Activated CD4-positive, CD25-positive, alpha-beta regulatory T cell treated with anti-CD3 and anti-CD28 coated beads, Interleukin-2, amount 50 U/mL, for 16 hours (primary cell): ENCODE measurements at places on chromosomes 5 and 9.

GRCh38 chr9:72898784-72899733 lies 53.8 kb downstream of the ALDH1A1 start:
- no peak for DNase-seq

GRCh38 chr5:148620091-148620490 lies 34.2 kb downstream of the HTR4 start:
- no peak for DNase-seq

- DNase-seq = no peak
These were observed 259.6 kb upstream of the SLC24A2 start for GRCh38 chr9:20048437-20048836.

GRCh38 chr5:112548246-112548881 lies 129.3 kb upstream of the EPB41L4A start:
- no peak for DNase-seq

GRCh38 chr5:15695215-15695731 lies 195.3 kb downstream of the FBXL7 start:
- no peak for DNase-seq

- DNase-seq = no peak
These were observed 2.9 kb upstream of the SCAI start for GRCh38 chr9:125146247-125146646.

DNA sequence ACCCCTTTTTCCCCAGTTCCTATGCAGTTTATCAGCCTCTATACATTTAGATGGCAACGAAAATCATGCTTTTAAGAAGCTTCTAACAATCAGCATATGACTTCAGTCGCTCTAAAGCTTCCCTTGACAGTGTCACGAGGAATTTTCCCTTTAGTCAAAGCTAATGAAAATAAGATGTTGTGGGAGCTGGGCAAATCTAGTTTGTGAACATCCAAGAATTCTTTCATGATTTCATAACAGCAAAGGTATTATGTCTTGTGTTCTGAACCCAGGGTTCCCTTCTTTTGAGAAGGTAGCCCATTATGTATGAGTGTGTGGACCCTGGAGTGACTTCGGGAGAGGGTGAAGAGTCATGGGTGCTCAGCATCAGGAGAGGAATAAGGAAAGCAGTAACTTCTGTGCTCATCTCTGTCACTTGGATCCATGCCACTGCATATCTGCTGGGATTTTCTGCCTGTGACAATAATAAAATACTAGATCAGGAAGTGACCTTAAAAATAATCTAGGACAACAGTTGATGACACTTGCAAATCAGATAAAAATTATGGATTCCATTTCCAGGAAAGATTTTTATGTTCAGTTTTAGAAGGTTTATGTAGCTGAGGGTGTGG lies 102.4 kb downstream of the PCSK1 start:
- DNase-seq = no peak

DNA sequence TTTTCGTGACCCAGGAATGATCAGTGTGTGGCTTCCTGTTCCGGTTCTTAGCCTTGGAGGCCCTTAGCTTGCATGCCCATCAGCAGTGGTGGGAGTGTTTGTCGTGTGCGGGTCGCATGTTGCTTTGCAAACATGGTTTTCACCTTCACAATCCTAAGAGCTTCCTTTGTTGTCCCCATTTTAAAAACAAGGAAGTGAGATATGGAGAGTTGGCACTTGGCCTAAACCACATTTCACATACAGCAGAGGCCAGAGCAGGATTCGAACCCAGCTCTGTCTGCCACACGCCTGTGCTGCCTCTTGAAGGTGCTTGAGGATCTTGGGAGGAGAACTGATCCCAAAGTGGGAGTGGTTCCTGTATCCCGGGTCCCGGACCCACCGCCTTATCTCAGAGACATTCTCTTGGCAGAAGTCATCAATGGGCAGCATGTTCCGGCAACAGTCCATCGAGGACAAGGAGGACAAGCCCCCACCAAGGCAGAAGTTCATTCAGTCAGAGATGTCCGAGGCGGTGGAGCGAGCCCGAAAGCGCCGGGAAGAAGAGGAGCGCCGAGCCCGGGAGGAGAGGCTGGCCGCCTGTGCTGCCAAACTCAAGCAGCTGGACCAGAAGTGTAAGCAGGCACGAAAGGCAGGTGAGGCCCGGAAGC lies 38.2 kb upstream of the POMT1 start:
- DNase-seq = no peak

DNA sequence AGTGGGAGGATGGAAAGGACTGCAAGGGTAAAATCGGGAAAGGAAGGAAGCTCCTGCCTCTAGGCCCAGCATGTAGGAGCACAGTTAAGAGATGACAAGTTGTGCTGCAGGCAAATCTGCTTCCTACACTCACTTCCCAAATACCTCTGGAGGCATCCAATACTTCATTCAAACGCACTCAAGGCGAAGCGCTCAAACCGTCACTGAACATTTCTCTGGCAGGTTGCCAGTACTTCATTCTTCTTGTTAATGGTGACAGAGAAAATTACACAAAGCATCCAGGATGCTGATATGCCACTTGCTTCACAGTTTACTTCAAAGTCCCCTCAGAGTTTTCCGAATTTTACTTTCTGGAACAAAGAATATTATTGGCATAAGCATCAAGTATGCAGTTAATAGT lies 59.8 kb downstream of the NREP start:
- DNase-seq = no peak

GRCh38 chr9:128947277-128947526 lies 201 bp downstream of the DOLK start:
- DNase-seq = no peak

- no peak for DNase-seq
These were observed 14.7 kb downstream of the PBX3 start for GRCh38 chr9:125761676-125762450.

- DNase-seq = no peak
These were observed 220.0 kb downstream of the PBX3 start for GRCh38 chr9:125966959-125967711.

DNA sequence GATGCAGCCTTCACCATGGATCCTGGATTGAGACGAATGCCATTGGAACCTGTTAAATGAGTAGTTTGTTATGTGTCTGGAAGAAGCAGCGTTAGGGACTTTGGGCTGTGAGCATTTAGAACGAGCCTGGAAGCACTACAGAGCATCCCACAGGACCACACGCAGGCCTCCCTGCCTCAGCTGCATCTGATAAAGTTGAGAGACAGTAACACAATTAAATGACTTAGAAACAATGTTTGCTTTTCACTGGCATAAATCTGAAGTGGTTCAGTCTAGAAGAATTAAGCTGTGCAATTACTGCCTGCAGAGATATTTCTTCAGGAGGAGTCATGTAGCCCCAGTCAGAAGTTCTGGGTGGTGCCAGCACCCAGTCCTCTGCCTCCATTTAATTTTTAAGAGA lies 9.8 kb upstream of the TLX3 start:
- DNase-seq = no peak

DNA sequence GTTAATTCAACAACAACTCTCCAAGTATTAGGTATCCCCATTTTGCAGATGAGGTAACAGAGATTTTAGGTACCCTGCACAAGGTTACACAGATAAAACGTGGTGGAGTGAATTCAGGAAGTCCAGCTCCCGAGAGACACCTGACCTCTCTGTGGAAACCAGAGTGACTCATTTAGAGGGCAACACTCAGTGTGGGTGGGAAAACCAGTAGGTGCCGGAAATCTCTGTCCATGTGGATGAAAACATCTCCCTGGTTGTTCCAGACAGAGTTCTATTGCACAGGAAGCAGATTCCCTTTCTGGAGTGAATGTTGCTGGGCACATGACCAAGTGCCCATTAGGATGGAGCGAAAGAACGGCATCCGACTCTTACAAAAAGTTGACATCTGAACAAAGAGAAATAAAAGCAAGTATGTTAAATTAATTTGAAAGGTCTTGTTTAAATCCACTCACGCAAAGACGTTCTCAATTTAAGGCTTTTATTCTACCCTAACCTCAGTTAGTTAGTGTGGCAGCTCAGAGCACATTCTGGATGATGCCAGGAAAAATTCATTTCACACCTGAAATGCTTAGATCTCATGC lies 391.9 kb upstream of the WWC1 start:
- DNase-seq = no peak

- no peak for DNase-seq
These were observed 116.1 kb upstream of the FSTL4 start for GRCh38 chr5:133728475-133728874.

DNA sequence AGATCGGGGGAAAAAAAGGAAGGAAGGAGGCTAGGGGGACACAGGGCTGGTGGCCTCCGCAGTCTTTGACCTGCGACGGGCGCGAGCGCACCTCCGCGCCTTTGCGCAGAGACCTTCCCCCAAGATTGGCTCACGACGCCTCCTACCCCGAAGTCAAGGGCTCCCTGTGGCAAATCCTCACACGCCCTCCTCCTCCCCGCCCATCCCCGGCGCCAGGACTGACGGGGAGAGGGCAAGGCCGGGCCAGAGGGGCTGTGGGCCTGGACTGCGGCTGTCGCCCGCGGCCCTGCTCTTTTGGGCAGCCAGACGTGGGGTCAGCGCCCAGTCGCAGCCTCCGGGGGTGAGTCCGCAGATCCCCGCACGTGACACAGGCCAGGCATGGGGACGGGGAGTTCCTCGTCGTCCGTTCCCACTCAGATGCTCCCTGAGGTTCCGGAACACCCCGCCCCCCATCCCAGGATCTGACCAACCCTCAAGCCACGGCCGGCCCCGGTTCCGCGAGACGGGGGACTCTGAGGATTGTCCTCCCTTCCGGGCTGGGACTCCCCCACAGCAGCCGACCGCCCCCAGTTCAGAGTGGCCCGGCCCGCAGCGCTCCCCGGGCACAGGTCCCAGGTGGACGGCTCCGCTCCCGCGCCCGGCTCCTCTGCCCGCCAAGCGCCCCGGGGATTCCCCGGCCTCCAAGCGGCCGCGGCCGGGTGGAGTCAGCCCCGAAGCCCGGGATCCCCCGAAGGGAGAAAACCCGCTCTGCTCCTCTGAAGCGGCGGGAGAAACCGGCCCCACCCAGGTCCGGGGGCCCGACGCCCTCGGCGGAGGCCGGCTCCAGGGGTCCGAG lies 543 bp upstream of the ANKRD33B start:
- no peak for DNase-seq

GRCh38 chr5:57085306-57086081 lies 88.4 kb upstream of the GPBP1 start:
- no peak for DNase-seq

- DNase-seq = no peak
These were observed 671.1 kb downstream of the TAF11L14 start for GRCh38 chr5:18305288-18305924.

GRCh38 chr9:105132606-105133005 lies 111.8 kb upstream of the SLC44A1 start:
- no peak for DNase-seq

GRCh38 chr9:84519413-84519812 lies 150.1 kb upstream of the NTRK2 start:
- DNase-seq = no peak

DNA sequence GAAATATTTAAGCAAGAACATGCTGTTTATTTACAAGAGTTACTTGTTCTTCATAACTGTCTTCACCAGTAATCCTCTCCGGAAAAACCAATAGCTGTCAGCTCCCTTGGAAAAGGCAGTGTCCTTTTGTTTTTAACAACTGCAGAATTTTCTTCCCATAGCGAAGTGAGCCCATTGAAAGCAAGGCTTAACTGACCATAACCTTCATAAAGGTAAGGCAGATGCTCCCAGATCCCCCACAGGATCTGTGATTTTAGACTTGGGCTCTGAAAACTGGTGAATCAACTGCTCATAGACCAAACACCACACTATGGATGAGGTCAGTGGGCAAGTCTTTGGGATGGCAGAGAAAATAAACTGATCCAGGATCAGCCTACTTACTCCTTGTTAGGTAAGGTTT lies 155.0 kb downstream of the GLIS3 start:
- no peak for DNase-seq

GRCh38 chr5:171619196-171619595 lies 166.4 kb upstream of the SMIM23 start:
- DNase-seq = no peak

DNA sequence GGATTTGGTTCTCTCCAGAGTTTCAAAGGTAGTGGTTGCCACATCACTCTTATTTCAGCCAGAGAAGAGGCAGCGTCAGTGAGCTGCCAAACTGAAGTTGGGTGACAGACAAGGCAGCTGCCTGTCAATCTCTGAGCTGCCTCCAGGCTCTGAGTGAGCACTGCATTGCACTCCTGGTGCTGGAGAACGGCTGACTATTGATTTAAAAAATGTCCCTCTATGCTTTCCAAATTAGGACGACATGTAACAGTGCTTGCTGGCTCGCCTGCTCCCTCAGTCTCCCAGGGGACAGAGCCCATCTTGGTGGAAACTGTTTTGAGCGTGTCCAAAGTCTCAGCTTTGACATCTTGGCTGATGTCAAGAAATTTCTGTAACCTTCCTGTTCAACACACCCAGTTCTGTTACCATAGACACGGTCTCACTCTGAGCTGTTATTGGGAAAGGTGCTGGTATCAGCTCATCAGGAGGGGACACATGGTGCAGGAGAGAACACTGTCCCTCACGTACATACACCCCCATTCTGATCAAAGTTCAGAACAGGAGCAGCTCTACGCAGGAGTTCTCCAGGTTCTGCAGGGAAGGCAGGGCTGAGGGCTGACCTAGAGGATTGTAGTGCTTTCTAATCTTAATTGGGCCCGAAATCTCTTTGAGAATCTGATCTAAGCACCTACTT lies 15.7 kb downstream of the PCDH12 start:
- DNase-seq = no peak

- DNase-seq = peak; percentile 46
These were observed 70.6 kb downstream of the IQGAP2 start for GRCh38 chr5:76473661-76474060.

- no peak for DNase-seq
These were observed 22.0 kb downstream of the ROR2 start for GRCh38 chr9:91927922-91928510.

DNA sequence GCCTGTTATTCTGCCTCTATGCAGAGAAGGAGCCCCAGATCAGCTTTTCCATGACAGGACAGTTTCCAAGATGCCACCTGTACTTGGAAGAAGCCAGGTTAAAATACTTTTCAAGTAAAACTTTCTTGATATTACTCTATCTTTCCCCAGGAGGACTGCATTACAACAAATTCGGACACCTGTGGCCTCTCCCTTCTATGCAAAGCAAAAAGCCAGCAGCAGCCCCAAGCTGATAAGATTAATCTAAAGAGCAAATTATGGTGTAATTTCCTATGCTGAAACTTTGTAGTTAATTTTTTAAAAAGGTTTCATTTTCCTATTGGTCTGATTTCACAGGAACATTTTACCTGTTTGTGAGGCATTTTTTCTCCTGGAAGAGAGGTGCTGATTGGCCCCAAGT lies 301 bp upstream of the IL4 start:
- no peak for DNase-seq
